ENCODE measurements at places on chromosomes 7 and 10.

- no peak for DNase-seq
These were observed 39.5 kb upstream of the RTKN2 start for GRCh38 chr10:62308101-62308500.

DNA sequence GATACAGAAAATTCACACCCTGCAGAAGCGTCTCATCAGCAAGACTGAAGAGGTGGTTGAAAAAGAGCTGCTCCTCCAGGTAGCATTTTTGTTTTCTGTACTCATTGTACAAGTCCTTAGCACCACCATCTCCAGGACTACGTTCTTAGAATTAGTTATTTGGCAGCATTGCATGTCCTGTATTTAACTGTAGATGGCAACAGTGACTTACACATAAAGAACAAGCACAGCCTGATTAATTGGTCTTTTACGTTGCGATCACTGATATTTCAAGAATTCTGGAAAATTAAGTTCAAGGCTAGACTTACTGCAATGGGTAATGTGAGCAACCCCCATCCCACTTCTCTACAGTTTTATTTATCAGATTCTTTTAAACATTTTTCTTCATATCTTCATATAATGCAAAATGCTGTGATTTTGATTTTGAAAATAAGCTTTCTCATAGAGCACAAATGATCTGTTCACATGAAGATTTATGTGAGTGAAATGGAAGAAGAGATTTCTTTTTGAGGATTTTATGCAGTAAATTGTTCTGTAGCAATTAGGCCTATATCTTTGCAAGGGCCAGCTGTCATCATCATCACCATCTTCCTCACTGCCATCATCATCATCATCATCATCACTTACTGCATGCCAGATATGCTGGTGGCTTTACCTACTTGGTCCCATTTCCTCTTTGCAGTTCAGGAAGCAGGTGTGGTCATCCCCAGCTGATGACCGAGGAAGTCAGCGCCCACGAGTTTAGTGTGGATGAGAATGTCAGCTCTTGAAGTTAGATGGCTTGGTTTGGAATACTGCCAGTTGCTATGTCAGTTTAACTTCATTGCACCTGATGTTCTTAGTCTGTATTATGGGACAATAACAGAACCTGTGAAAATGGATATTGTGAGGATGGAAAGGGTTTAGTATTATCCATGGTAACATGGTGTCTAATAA is 53.4 kb downstream of the CFAP58 start:
- DNase-seq: no peak

DNA sequence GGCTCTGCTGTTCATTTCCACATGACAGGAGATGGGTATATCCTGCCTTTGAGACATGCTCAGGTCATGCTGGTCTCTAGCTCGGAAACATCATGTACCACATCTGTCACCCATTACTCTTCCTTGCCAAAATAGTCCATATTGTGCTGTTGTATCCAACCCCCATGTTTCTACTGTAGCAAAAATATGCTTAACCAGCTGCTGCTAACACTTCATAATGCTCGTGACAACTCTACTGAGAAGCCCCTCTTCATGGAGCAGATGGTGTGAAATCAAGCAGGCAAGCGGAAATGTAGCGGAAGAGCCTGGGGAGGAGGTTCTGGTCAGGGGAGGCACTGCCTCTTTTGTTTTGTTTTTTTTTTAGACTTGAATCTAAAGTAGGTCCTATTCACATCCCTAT is 82.9 kb downstream of the NPY start:
- no peak for DNase-seq

- no peak for DNase-seq
These were observed 212.4 kb upstream of the YAE1 start for GRCh38 chr7:39353615-39354376.

DNA sequence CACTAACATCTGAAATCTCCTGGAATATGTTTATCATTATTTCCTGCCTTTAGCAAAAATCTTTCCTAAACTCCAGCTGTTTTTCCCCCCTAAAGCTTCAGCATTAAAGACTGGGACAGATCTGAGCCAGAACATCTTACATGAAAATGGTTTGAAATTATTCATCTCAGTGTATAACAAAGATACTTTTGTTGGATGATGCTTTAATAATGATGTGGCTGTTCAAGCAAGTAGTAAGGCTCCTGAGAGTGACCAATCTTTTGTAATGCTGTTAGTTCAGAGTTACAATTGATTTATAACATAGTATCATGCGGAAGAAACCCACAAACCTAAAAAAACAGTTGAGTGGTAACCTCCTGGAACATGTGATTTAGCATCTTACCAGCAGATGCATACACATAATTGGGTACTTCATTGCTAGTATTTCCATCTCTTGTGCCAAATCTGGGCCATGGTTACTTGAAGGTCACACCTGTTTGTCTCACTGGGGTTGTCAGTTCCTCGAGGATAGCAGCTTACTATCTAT is 1.5 kb downstream of the BZW2 start:
- DNase-seq: no peak

- no peak for DNase-seq
These were observed 770.4 kb downstream of the TNS3 start for GRCh38 chr7:46811529-46811928.

DNA sequence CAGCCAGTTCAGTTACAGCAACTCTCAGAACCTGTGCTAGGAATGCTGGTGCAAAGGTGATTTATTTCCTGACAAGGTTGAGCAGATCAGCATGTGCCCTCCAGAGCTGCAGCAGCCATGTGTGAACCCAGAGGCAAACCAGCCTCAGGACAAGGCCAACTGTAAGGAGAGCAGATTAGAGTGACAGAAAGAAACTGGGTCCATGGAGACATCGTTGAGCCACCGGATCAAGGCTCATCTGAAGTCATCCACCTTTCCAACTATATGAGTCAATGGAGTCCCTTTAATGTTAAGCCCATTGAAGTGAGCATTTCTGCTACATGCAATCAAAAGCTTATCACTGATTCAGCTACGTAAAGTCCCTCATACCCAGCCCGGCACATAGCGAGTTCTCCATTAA is 26.4 kb downstream of the KCNMA1 start:
- no peak for DNase-seq

- no peak for DNase-seq
These were observed 165.6 kb upstream of the FAM3C start for GRCh38 chr7:121561717-121562116.

GRCh38 chr10:45532480-45532879 is 140.1 kb downstream of the ZFAND4 start:
- DNase-seq: no peak

DNA sequence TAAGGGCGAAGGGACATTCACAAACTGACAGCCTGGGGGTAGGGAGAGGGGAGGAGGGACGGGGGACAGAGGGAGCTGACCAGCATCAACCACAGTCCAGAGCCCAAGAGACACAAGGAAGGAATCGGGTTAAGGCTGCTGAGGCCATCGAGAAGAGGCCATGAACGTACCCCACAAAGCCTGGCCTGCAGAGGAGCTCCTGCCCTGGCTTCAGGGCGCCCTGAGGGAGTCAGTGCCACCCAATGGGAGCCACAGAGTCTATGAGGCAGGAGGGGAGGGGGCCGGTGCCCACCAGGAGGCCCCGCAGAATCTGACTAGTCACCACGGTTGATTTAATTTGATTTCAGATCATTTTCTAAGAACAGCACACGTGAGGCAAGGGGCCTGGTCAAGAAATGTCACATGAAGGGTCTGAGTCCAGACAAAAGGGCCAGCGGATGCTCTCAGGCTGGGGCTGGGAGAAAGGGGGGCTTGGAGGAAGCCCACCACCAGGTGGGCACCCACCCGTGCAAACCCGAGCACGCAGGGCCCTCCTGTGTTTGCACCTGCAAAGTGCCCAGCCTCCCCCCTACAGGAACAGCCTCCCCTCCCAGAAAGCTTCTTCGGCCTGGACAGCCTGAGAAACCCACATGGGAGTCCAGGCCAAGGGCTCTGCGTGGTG is 40.4 kb downstream of the CAMK2B start:
- no peak for DNase-seq

DNA sequence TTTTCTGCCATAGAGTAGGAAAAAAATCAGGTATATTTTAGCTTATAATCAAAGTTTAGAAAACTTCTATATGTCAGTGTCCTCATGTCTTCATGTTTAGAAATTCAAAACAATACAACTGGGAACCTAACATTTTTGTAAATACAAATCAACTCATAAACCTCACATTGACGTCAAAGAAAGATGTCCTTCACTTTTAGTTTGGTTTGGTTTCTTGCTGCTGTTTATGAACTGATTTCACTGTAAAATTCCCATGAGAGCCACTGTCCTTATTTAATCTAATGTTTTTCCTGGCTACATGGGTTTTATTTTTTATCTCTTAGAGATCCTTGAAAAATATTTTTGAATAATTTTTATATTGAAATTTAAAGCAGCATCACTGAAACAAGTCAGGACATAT is 208.4 kb downstream of the DYNC1I1 start:
- no peak for DNase-seq

DNA sequence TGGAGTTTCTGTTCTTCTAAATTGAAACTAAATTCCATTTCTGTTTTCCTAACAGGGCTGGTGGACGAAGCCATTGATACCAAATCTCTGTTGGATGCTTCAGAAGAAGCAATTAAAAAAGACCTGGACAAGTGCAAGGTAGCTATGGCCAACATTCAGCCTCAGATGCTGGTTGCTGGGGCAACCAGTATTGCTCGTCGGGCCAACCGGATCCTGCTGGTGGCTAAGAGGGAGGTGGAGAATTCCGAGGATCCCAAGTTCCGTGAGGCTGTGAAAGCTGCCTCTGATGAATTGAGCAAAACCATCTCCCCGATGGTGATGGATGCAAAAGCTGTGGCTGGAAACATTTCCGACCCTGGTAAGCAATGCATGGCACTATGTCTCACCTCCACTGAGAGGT is 45.6 kb downstream of the AP3M1 start:
- no peak for DNase-seq

DNA sequence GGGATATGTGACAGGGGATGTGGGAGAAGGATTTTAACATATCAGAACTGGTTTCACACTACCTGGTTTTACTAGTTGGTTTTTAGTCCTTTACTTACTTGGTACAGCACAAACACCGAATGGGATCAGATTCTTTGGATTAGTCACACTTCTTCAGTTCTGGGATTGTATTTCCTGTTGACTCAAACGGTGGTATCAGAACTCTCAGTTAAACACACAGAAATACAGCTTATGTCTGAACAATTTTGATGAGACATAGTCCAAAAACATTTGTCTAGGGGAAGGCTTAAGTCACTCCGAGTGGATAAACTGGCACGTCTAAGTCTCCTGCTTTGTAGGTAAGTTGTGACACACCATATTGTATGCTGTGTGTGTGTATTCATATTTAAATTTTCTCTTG is 480.5 kb downstream of the PHTF2 start:
- no peak for DNase-seq

DNA sequence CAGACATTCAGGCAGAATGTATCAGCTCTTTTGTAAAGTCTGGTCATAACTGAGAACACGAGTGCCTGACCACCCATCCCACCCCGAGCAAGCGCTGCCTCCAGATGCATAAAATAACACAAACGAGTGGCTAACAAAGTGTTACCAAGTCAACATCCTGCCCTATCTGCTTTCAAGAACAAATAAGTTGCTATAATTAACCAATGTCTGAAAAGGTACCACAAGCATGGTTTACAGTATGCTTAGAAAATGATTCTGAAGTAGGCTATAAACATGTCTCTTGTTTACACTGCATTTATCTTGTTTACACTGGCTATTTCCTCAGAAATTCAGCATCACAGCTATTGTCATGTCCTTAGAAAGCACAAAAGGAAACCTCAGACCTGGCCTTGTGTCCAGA is 49.5 kb downstream of the PIK3AP1 start:
- no peak for DNase-seq

DNA sequence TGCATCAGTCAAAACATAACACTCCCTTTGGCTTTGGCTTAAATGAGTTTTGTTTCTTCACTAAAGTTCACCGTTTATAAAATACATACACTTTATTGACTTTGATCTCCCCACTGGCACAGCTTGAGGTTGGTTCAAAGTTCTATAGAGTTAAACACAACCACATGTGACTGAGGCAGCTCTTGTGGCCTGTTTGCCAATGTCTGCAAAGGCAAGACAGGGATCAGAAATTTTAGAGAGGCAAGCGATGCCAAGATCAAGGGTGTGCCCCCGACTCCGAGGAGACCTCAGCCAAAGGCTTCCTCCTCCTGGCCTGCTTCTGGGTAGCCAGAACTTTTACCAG is 129.8 kb upstream of the JCAD start:
- no peak for DNase-seq

GRCh38 chr7:157839672-157840167 is 502.9 kb downstream of the DNAJB6 start:
- DNase-seq: no peak

GRCh38 chr10:65949526-65949925 is 976.3 kb upstream of the LRRTM3 start:
- DNase-seq: no peak

DNA sequence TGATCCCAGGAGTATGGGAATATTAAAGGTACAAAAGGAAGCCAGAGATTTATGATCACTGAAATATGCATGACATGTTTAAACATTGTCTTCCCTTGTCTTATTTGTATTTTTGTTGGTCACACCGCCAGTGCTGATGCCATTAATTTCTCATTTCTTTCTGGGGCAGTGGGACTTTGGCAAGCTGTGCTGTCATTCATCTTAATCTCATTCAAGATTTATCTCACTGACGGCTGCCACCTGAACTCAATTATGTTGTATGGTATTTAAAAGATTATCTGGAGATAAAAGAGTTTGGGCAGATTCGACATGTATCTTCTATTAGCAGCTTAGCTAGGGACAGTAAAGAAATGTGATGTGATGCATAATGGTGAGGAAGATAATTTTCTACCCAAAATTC is 284.9 kb upstream of the PLXDC2 start:
- DNase-seq: no peak

DNA sequence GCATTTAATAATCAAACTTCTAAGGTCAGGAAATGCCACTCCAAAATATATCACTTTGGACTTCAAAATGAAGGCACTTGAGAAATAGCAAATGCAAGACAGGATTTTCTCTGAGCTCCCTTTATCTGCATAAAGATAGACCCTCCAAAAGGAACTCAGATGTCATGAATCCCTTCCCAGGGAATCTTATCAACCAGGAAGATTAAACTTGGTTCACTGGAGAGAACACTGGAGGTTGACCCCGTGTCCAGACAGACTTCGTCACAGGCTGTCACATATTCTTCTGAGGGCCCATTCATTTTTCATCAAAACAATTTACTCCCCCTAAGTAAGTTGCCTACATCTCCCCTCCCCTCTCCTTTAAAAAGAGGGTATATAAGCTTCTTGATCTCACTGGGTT is 21.2 kb downstream of the IFIT3 start:
- DNase-seq: no peak

DNA sequence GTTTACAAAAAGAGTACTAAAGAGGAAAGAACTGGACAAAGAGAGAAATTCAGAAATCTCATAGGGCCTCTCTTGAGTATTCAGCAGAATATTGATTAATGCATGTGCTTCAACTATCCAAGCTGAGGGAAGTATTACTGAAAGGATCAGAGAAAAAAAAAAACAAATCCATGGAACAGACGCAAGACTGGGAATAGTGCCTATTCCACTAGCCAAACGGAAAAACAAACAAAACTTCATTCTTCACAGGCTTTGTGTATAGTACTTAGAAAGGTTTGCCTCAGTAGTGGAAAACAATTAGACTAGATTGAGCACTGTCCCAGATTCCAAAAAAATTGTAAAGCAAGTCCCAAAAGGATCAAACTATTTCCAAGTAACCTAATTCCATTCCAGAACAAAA is 106.2 kb downstream of the TFEC start:
- DNase-seq: no peak

- DNase-seq: no peak
These were observed 557 bp downstream of the TMEM120A start for GRCh38 chr7:75993689-75994387.

- DNase-seq: no peak
These were observed 186.1 kb downstream of the HERPUD2 start for GRCh38 chr7:35508623-35509400.

- DNase-seq: no peak
These were observed 1.2 kb downstream of the PURB start for GRCh38 chr7:44883961-44884620.

Measured in stimulated activated CD4-positive, alpha-beta T cell treated with anti-CD3 and anti-CD28 coated beads, Interleukin-1b, Interleukin-23, amount 100 ng/mL, for 1 hour (primary cell).